ENCODE measurements at places on chromosomes 13 and 19. TPM values are rescaled to one million over a fixed set of nuclear protein-coding genes. Genes with fewer than 3 reads are reported as not detected.

FARSA gene
- 49.0 TPM for total RNA-seq

LYL1 gene
- total RNA-seq, result 2.7 TPM

PSG7 gene
- 0.45 TPM for total RNA-seq

AP1M2 gene
- total RNA-seq, result 28.9 TPM

DNA sequence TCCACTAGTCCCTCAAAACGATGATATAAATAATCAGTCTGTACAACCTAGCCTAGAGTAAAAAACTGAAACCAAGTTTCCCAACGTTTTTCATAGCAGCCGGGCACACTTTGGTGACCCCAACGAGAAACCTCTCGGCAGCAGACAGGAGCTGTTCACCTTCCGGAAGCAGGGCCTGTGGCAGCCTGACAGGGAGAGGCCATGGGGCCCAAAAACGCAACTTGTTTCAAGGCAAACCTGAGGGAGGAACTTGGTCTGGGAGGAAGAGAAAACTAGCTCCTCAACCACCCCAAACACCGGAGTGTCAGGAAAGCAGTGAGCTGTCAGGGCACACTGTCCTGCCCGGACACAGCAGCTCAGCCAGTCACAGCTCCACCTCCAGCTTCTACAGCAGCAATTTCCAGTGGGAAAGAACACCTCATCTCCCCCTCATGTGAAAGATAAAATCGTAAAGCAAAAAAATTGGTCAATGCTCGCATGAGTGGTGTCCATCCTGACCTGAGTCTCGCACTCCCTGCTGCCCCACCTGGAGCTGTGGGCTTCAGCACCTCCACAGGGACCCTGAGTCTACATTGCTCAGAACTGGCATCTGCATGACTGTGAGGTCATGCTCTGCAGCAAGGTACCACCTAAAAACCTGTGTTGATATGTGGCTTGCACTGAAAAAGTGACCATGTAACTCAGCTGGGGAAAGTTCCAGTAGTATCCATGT lies 40.6 kb upstream of the LATS2 start:
- DNase-seq, result peak; percentile 49

- no peak for DNase-seq
Observed at GRCh38 chr13:99404005-99404755, 97.0 kb upstream of the GPR183 start.

GRCh38 chr19:11551603-11552235 lies 7.3 kb downstream of the ELOF1 start:
- DNase-seq, result no peak

DNA sequence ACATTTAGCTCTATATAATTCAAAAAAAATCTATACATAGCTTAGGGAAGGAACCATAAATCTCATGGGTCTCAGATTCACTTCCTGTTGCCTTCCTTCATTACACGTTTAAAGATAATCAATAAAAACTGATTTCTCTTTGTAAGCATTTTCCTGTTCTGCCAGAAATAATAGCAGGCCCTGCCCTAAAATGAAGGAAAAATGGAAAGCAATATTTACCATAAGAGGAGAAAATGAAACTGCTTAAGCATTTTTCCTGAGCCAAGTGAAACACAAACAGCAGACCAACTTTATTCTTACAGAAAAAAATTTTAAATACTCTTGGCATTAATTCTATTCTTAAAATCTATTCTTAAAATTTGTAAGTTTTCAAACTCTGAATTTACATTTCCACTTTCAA lies 4.0 kb downstream of the LHFPL6 start:
- no peak for DNase-seq

DNA sequence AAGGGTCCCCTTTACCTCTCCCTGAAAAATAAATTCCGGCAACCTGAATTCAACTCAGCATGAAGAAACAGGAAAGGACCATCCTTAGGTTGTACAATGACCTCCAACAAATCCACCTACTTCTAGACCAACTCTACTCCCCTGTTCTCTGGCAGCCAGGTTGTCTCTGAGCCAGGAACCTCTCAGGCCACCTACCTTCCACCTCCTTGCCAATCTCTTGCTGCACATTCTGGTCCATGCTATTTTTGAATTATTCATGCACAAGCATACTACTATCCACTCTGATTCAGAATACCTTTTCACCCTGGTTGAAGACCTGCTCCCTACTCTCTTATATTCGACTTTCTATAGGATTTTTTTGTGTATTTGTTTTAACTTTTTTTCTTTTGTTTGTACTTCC lies 415.0 kb upstream of the ZNF507 start:
- no peak for DNase-seq

- no peak for DNase-seq
Observed at GRCh38 chr13:71590654-71591148, 276.3 kb downstream of the DACH1 start.

GRCh38 chr19:1162404-1163282 lies 11.4 kb downstream of the SBNO2 start:
- DNase-seq, result no peak

Measured in suprapubic skin (tissue), 4 donors.